ENCODE measurements at places on chromosomes 2 and 18. TPM values are rescaled to one million over a fixed set of nuclear protein-coding genes. Genes with fewer than 3 reads are reported as not detected.

The FAM124B gene
- total RNA-seq, result 125 TPM

The SATB2 gene
- 1.3 TPM for total RNA-seq

The ATP8B1 gene
- total RNA-seq, result 95.1 TPM

The SERPINB10 gene
- total RNA-seq, result 0.07 TPM

The SPATA3 gene
- total RNA-seq, result not detected

The UGT1A9 gene
- total RNA-seq, result not detected

All from thoracic aorta endothelial cell (primary cell).